ENCODE measurements at places on chromosomes 4 and X.

GRCh38 chrX:98607739-98608138 is 1724.0 kb downstream of the RPA4 start:
- DNase-seq: no peak

GRCh38 chr4:89109841-89110540 is 1.3 kb upstream of the TIGD2 start:
- DNase-seq: no peak

DNA sequence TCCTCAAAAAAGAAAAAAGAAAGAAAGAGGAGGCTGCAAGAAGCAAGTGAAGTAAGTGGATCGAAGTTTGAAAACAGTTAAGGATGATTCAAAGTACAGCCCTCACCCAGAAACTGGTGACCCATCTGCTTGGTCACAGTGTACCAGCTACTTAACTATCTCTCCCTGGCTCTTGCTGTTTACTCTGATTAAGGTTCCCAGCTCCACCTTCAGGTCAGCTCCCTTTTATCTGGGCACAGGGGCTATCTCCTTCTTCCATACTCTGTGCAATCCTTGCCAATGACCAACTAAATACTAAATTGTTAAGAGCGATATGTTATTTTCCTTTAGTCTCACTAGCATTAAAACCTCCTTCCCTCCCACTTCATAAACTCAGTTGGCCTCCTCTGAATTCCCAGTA is 81.5 kb upstream of the SMIM10 start:
- DNase-seq: no peak

DNA sequence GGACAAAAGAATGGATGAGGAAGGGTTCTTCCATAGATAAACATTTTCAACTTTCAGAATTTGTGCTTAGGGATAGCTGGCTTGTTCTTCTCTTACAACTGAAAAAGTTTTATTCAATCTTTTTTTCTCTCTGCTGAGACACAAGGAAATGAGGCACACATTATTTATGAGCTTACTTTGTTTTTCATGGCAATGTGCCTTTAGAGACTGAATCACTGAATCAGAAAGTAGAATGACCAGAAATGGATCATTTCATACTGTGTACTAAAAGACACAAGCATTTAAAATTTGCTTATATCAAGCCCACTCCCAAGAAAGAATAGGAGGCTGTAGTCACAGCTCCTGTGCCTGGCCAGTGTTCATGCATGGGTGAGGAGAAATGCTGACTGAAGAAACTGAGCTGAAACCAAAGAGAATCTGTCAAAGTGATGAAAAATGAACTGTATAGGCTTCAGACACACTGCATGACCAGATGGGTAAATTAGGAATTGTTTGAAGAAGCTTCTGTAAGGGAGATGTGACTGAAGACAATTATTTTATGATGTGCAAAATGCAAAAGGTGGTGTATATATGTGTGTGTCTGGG is 413.8 kb downstream of the RAPGEF2 start:
- DNase-seq: no peak

DNA sequence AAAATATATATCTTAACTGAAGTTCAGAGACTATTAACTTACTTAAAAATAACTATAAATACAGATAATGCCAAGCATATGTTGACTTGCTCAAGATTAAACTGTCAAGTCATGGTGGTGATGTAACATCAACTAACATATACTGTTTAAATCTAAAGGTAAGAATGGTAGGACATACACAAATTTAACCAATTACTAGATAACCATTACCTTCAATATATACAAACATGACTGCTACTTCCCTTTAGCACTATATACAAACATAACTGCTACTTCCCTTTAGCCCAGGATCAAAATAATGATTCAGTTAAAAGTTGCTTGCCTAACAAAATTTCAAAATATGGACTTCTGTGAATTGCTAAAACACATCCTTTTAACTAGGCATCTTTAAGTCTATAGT is 14.9 kb downstream of the HNRNPD start:
- DNase-seq: no peak

- DNase-seq: no peak
These were observed 50.6 kb upstream of the ACSL4 start for GRCh38 chrX:109783701-109784079.

- peak; percentile 78 for DNase-seq
These were observed 47.7 kb downstream of the SPRY1 start for GRCh38 chr4:123444290-123444731.

- DNase-seq: peak; percentile 42
These were observed 595.6 kb upstream of the TENM3 start for GRCh38 chr4:181647396-181648147.

- DNase-seq: no peak
These were observed 66.5 kb downstream of the FAM9B start for GRCh38 chrX:8967461-8967860.

- DNase-seq: no peak
These were observed 618.2 kb upstream of the PCDH10 start for GRCh38 chr4:132530861-132531260.

DNA sequence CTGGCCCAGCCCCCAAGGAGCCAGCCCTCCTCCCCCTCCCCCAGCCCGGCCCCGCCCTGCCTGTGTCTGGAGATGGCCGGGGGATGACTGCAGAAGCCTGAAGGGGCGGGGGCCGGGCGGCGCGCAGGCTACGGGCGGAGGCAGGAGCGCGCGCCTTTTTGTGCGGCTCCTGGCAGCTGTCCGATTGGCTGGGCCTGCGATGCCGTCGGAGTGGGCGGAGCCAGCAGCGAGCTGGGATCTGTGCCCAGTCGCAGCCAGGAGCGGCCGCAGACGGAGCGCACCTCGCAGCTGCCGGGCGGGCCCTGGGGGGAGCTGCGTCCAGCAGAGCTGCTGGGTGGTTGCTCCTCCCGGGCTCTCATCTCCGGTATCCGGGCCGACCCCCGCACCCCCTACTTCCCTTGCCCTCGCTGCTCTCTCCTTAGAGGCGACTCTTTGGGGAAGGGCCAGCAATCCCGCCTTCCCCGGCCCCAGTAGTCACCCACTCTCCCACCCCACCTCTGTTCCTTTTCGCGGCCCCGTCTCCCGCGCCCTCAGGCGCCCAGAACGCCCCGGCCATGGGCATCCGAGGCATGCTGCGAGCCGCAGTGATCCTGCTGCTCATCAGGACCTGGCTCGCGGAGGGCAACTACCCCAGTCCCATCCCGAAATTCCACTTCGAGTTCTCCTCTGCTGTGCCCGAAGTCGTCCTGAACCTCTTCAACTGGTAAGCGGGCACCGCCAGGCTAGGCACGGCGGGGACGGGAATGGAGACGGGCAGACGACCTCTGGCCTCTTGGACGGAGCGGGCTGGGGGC is at the start of gene GABRQ:
Gene GABRQ, plus strand, starts transcription at position 247 of the 794 bp plus-strand sequence. Its CDS starts 308 bp downstream, at position 555.
- DNase-seq: peak; percentile 53

DNA sequence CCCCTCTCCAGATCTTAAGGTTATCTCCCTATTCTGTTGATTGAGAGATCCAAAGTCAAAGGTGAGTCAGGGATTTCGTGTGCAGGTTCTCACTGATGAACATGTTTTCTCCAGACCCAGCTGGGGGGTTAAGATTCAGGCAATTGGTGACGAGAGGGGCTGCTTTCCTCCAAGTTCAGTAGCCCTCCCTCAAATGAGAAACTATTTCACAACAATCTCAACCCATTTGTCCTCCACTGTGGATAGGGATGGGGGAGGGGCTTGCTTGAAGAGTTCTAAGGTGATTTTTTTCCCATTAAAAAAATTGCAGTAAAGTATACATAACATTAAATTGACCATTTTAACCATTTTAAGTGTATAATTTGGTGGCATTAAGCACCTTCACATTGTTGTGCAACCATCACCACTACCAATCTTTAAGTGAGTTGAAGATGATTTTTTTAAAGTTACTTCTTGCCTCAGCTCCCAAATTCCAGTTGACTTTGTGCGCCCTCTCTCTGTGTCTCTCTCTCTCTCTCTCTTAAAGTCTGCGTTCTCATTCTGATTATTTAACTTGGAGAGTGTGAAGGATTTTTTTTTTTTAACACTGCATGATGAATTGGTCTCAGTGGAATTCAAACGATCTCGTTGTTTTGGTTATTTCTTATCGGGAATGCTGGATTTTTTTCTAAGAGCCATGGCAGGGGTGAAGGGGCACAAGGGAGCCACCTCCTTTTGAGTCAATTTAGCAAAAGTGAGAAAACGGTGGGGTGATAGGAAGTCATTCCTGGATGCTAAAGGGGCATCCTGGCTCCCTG is 175.9 kb downstream of the SHROOM3 start:
- DNase-seq: no peak

- DNase-seq: peak; percentile 10
These were observed 77.5 kb upstream of the ELOVL6 start for GRCh38 chr4:110275871-110276270.

GRCh38 chr4:77007358-77008230 is 58.0 kb downstream of the SEPTIN11 start:
- peak; percentile 79 for DNase-seq

DNA sequence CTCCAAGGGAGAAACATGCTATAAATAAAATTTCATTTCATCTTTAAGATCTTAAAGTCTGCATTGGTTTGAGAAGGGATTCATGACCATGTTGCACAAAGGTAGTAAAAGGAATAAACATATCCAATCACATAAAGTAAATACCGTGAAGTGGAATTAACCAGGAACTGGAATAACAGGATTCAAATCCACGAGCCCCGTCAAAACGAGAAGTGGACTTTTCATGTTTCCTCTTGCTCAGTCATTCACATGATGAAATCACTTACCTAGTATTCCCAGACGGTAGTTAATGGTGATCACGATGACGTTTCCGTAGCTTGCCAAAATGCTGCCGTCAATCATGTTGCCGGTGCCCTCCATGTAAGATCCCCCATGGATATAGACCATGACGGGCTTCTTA is 199.7 kb downstream of the NLGN4X start:
- DNase-seq: no peak

GRCh38 chr4:6221851-6222760 is 21.8 kb upstream of the JAKMIP1 start:
- no peak for DNase-seq

- no peak for DNase-seq
These were observed 109.1 kb upstream of the TBL1X start for GRCh38 chrX:9355739-9356138.

- peak; percentile 41 for DNase-seq
These were observed 88.0 kb downstream of the FNIP2 start for GRCh38 chr4:158856852-158857251.

- DNase-seq: peak; percentile 84
These were observed 5.3 kb upstream of the STBD1 start for GRCh38 chr4:76301068-76301774.

- DNase-seq: no peak
These were observed 790.1 kb downstream of the DMD start for GRCh38 chrX:32421266-32421665.

- DNase-seq: no peak
These were observed 250.9 kb downstream of the TENM3 start for GRCh38 chr4:182494103-182494502.

GRCh38 chrX:139882299-139882698 is 50.6 kb downstream of the ATP11C start:
- DNase-seq: no peak

DNA sequence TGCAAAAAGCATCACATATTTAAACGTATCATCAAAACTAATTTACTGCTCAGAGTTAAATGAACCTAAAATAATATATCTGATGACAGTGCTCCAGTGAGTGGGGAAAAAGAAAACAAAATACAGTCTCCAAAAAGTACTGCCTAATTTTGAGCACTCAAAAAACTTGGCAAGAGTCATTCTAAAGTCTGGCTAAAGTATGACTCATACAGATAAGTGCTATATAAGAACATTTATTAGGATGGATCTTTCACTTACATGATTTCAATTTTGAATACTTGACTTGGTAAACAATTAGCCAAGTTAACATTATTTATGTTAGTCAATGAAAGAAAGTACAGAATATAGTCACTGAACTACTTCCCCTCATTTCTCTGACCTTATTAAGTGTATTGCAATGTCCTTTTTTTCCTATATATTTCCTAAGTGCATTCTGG is 27.2 kb downstream of the FBXO8 start:
- DNase-seq: peak; percentile 50

GRCh38 chrX:31323658-31324057 is 251.8 kb upstream of the FTHL17 start:
- DNase-seq: no peak

Measured in foreskin fibroblast (primary cell).